Chondrocyte (in vitro differentiated cells): ENCODE measurements at places on chromosomes 1 and 21.

GRCh38 chr1:169528215-169529067, 42.7 kb upstream of the SLC19A2 start:
- H3K36me3 ChIP-seq = no peaks in the 10 kb centered on the region
- no peak overlapping the region for H3K27ac ChIP-seq
- no peak for DNase-seq
- H3K27me3 ChIP-seq = peaks cover 23% of the 10 kb centered on the region

DNA sequence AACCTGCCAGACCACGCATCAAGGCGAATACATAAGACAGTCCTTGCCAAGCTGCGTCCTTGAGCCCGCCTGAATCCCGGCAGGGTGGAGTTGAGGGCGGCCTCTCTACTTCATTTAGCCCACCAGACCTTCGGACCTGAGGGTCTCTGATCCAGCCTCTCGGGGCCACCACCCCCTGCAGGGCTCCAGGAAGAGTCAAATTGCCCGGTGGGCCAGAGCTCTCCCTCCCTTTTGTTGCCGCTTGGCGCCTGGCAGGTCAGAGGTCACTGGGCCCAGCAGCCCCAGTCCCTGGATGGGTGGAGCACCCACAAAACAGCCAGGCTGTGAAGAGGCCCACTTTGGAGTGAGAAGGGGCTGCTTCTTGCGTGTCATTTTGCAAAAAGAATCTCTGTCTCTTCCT, 9.0 kb downstream of the GNG4 start:
- no peak overlapping the region for H3K27ac ChIP-seq
- no peaks in the 10 kb centered on the region for H3K36me3 ChIP-seq
- no peak overlapping the region for H3K4me3 ChIP-seq
- peak; percentile 47 for DNase-seq
- peaks cover 9% of the 10 kb centered on the region for H3K4me1 ChIP-seq

GRCh38 chr1:210251680-210252490, 19.3 kb downstream of the SERTAD4 start:
- H3K4me3 ChIP-seq = peak overlapping the region; percentile 78
- H3K27ac ChIP-seq = peak overlapping the region; percentile 93
- peaks cover 29% of the 10 kb centered on the region for H3K4me1 ChIP-seq
- H3K27me3 ChIP-seq = no peaks in the 10 kb centered on the region

DNA sequence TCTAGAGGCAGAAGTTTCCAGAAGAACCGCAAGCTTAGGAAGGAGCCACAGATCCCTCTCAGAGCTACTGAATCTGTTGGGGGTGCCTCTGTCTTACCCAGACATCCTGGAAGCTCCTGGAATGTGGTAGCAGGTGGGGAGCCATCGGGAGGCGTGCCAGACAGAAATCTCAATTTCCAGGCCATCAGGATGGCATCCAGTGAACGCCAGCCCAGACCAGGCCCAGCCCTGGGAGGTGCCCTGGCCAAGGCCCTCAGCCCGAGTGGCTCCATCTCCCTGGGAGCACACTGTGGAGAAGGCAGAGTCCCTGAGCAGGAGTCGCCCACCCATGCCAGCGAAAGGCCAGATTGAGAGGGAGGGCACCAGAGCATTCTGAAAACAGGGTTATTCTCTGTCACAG, 2.5 kb downstream of the ABCA4 start:
- DNase-seq = no peak
- peaks cover 51% of the 10 kb centered on the region for H3K4me1 ChIP-seq
- H3K4me3 ChIP-seq = no peak overlapping the region
- peak overlapping the region; percentile 24 for H3K27ac ChIP-seq
- H3K27me3 ChIP-seq = no peaks in the 10 kb centered on the region

DNA sequence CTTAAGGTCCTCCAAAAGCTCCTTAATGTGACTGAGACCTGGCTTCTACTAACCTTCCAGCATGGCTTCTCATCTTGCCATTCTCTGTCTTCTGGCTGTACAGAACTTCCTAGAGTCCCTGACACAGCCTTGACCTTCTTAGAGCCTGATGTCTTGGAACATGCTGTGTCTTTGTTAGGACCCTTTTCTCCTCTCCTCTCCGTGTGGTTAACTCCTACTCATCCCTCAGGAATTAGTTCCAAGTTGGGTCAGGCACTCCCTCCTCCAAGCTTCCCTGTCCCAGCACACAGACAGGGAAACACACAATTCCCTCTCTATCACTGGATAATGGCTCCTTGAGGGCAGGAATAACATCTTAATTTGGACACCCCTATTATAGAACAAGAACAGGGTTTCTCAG, 275.4 kb upstream of the USP24 start:
- H3K27ac ChIP-seq = no peak overlapping the region
- H3K4me1 ChIP-seq = peaks cover 2% of the 10 kb centered on the region

- H3K27ac ChIP-seq = no peak overlapping the region
- peaks cover 9% of the 10 kb centered on the region for H3K4me1 ChIP-seq
- no peaks in the 10 kb centered on the region for H3K36me3 ChIP-seq
Measured at GRCh38 chr21:33015096-33015495, 10.6 kb upstream of the OLIG2 start.

DNA sequence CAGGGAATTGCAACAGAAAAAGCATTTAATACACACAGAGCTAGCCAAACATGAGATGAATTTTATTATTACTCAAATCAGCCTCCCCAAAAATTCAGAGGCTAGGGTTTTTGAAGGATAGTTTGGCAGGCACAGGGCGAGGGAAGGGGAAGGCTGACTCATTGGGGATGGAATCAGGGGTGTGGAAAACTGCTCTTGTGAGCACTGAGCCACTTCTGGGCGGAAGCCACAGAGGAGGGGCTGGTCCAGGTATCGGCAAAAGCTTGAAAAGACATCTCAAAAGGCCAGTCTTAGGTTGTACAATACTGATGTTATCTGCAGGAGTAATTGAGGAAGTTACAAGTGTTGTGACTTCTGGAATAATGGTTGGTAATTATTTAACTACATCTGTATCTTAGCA, 109.4 kb downstream of the TLR5 start:
- no peak for DNase-seq
- peaks cover 28% of the 10 kb centered on the region for H3K27me3 ChIP-seq
- no peak overlapping the region for H3K4me3 ChIP-seq
- H3K4me1 ChIP-seq = no peaks in the 10 kb centered on the region
- no peak overlapping the region for H3K27ac ChIP-seq
- no peaks in the 10 kb centered on the region for H3K36me3 ChIP-seq

DNA sequence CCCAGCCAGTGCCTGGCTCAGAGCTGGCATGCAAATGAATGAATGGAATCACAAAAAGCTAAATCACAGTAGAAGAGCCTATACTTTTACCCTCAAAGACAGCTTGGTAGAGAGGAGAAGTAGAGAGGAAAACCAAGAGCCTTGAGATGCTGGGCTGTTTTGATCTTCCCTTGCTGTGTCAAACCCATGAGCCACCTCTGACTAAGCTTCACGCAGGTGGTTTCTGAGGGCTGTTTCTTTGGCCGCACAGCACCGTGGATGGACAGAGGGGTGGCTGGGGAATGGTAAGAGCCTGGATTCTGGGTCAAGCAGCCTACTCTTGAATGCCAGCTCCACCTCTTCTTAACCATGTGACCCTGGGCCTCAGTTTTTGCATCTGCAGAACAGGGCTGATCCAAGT, 18.6 kb downstream of the ABCG1 start:
- peaks cover 27% of the 10 kb centered on the region for H3K4me1 ChIP-seq
- H3K36me3 ChIP-seq = no peaks in the 10 kb centered on the region
- H3K27me3 ChIP-seq = peaks cover 13% of the 10 kb centered on the region
- DNase-seq = no peak
- H3K4me3 ChIP-seq = no peak overlapping the region

DNA sequence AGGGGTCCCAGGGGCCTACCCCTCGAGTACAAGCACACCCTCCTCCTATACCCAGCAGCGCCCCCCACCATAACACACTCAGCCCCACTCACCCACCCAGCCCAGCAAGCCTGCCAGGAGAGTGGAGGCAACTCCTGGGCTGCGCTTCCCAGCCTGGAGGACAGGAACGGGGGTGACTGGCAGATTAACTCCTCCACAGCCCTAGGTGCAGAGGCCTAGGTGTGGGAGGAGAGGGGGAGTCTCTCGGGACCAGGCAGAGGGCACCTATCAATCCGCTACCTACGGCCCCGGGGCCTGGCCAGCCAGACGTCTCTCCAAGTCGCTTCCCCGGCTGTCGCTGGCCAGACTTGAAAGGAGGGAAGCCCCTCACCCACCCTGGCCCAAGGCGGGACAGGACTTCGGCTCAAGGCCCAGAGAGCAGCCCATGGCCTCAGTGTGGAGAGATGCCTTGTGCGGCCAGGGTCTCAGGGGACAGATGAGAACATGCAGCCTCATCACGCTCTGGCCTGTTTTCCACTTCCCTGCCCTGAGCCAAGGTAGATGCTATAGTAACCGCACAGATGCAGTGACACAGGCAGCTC, 24.9 kb downstream of the MATN1 start:
- H3K36me3 ChIP-seq = no peaks in the 10 kb centered on the region
- H3K4me1 ChIP-seq = no peaks in the 10 kb centered on the region
- no peak overlapping the region for H3K4me3 ChIP-seq
- H3K27ac ChIP-seq = no peak overlapping the region
- DNase-seq = no peak
- peaks cover 21% of the 10 kb centered on the region for H3K27me3 ChIP-seq

- peaks cover 46% of the 10 kb centered on the region for H3K4me1 ChIP-seq
- no peak for DNase-seq
- peaks cover 2% of the 10 kb centered on the region for H3K36me3 ChIP-seq
- no peak overlapping the region for H3K4me3 ChIP-seq
Measured at GRCh38 chr1:231103961-231104360, 57.9 kb upstream of the TRIM67 start.

- peaks cover 15% of the 10 kb centered on the region for H3K27me3 ChIP-seq
- no peak overlapping the region for H3K4me3 ChIP-seq
- DNase-seq = no peak
- no peak overlapping the region for H3K27ac ChIP-seq
- H3K36me3 ChIP-seq = no peaks in the 10 kb centered on the region
Measured at GRCh38 chr1:208538587-208538986, 294.4 kb upstream of the PLXNA2 start.

- no peak overlapping the region for H3K4me3 ChIP-seq
- no peaks in the 10 kb centered on the region for H3K36me3 ChIP-seq
- H3K27ac ChIP-seq = no peak overlapping the region
- no peak for DNase-seq
- peaks cover 16% of the 10 kb centered on the region for H3K4me1 ChIP-seq
Measured at GRCh38 chr1:91523482-91523881, 22.8 kb downstream of the CDC7 start.

DNA sequence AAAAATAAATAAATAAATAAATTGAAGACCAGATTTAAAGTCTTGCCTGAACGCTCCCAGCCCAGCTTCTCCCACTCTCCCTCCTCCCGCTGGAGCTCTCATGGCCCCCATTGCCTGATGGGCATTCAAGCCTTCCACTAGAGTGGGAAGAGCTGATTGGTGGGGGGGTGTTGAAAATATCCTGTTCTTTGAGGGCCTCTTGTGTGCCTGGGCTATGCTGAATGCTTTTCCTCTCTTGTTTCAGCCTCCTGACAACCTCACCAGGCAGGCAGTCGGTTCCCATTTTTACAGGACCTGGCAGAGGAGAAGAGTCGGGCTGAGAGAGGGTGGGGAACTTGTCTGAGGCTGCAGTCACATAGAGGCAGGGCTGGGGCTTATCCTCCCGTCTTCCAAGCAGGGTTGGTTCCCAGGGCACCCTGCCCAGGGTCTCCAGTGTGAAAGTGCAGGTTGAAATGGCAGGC, 59.2 kb upstream of the SSBP3 start:
- H3K27ac ChIP-seq = no peak overlapping the region
- no peaks in the 10 kb centered on the region for H3K27me3 ChIP-seq
- peak; percentile 50 for DNase-seq
- H3K4me1 ChIP-seq = no peaks in the 10 kb centered on the region
- H3K36me3 ChIP-seq = no peaks in the 10 kb centered on the region
- no peak overlapping the region for H3K4me3 ChIP-seq

DNA sequence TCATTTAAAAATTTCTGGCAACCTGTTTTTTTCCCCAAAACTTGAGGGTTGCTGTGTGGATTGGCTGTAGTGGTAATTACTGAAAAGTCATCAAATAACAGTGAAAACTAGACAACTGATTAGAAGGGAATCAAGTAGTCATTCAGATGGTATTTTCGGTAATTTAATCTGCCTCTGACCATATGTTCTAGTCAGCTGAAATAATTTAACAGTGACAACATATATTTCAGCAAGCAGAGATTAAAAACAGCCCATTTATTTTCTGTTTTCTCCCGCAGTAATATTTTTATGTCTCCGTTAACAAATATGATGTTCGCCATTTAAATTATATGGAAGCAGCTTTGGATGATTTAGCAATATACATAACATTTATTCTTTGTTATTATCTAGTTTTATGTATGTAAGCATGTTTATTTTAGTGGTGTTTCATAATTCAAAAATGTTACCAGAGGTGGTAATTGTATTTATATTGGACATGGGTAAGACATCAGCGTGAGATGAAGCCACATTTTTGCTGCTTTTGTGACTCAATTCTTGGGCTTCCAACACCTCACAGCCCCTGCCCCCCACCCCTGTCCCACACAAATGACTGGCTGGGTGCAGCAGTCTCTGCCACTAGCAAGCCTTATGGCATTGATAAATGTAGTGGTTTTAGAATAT, 104.4 kb downstream of the GALNT2 start:
- no peaks in the 10 kb centered on the region for H3K27me3 ChIP-seq
- H3K4me3 ChIP-seq = no peak overlapping the region
- H3K27ac ChIP-seq = peak overlapping the region; percentile 96
- peaks cover 84% of the 10 kb centered on the region for H3K4me1 ChIP-seq
- peaks cover 2% of the 10 kb centered on the region for H3K36me3 ChIP-seq
- DNase-seq = no peak

DNA sequence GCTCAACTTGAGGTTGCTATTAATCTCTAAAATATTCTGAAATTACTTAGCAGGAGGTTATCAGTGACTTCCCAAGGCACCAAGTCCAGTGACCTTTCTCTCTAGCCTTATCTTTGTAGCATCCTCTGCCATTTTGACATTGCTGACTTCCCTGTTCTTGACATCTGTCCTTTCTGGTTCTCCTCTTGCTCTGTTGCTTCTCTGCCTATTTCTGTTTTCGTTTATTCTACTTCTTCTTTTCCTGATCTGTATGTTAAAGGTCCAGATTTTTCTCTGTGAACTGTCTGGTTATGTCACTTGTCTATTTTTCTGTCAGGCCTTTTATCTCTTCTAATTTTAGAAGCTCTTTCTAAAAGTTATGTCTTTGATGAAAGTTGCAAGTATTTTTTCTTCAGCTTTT, 178.8 kb downstream of the VPS13D start:
- no peaks in the 10 kb centered on the region for H3K27me3 ChIP-seq
- no peak overlapping the region for H3K4me3 ChIP-seq
- no peak overlapping the region for H3K27ac ChIP-seq
- peaks cover 42% of the 10 kb centered on the region for H3K36me3 ChIP-seq
- DNase-seq = no peak

DNA sequence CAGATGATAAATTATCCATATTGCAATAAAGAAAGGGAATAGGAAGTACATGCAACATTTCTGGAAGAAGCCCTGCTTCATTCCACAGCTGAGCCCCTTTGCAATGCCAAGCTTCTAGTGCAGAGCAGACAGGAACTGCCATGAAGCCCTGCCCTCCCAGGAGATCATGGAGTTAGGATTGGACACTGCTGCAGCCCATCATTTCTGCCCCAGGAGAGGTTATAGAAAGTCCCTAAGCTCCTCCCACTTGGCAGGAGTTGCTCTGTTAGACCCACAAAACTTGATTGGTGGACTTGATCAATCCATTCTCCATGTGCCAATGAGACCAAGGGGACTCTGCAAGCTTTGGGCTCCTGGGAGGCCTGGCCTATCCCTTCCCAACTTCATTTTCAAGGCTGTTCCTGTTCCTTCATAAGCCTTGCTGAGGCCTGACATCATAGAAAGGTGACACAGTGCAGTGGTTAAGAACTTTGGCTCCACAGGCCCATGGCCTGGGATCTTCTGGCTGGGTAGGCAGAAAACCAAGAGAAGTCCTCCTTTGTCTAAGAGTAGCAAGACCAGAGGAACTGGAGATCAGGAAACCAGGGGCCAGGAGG, 1.3 kb upstream of the LAPTM5 start:
- no peak overlapping the region for H3K4me3 ChIP-seq
- DNase-seq = no peak
- H3K27me3 ChIP-seq = no peaks in the 10 kb centered on the region
- H3K27ac ChIP-seq = no peak overlapping the region
- no peaks in the 10 kb centered on the region for H3K36me3 ChIP-seq
